T-helper 17 cell (primary cell): ENCODE measurements at places on chromosomes 6 and 20. TPM values are rescaled to one million over a fixed set of nuclear protein-coding genes. Genes with fewer than 3 reads are reported as not detected.

DNA sequence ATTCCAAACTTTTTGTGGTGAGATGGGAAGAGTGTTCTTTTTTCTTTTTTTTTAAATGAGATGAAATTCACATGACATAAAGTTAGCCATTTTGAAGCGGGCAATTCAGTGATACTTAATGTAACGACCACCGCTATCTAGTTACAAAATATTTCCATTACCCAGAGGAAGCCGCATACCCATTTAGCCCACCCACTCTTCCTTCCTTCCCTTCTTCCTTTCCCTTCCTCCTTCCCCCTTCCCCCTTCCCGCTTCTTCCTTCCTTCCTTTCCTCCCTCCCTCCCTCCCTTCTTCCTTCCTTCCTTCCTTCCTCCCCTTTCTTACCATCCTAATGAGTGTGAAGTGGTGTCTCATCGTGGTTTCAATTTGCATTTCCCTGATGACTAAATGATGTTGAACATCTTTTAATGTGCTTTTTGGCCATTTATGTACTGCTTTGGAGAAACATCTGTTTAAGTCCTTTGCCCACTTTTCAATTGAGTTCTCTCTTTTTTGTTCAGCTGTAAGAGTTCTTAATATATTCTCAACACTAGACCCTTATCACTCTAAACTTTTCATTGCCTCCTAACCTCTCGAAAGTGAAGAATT, 371.1 kb downstream of the FARS2 start:
- no peak for DNase-seq

Gene GRM1
- total RNA-seq = not detected

Gene CNR1
- total RNA-seq = 0.07 TPM

DNA sequence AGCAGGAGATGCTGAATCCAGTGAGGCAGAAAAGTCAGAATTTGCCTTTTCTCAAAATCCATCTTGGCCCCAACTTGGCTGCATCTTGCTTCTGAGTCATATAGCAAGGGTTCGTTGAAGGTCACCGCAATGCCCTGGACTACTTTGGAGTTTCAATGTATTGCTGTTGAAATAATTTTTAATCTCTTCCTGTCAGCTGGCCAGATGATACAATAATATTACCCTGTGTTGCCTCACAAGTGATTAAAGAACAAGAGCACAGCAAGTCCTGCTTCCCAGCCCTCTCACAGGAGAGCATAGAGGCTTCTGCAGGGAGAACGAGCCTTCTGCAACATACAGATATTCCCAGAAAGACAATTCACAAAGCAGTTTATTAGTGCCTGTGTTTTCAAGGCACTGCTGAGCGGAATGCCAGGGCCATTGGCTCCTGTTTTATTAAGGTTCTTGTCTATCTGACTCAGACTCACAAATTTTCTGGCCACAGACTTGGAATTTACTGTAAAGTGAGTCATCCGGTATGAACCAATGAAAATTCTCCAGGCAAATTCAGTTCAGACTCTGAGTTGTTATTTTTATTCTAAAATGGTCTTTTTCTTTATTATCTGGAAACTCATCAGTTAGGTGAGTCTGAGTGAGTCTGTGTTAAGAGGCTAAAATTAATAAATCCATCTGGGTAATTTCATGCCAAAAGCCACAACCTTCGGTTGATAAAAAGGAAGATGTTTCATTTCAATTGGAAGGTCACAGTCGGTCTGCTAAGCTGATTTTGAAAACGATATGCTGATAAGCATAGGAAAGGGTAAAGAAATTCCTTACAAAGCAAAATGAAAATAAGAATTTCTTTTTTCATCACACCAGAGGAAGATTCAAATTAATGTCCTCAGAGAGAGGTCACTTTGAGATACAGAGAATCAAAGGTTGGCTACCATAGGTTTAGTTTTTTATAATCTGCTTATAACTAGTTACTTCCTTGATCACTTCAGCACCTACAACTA, 289.4 kb upstream of the STXBP5 start:
- no peak for DNase-seq

- no peak for DNase-seq
Observed at GRCh38 chr6:10416863-10417641, 2.2 kb upstream of the TFAP2A start.

Gene CPXM1
- total RNA-seq = 0.12 TPM

- DNase-seq = no peak
Observed at GRCh38 chr6:106626485-106626884, 2.8 kb downstream of the RTN4IP1 start.

GRCh38 chr6:125231133-125231532, 70.6 kb downstream of the HDDC2 start:
- no peak for DNase-seq

DNA sequence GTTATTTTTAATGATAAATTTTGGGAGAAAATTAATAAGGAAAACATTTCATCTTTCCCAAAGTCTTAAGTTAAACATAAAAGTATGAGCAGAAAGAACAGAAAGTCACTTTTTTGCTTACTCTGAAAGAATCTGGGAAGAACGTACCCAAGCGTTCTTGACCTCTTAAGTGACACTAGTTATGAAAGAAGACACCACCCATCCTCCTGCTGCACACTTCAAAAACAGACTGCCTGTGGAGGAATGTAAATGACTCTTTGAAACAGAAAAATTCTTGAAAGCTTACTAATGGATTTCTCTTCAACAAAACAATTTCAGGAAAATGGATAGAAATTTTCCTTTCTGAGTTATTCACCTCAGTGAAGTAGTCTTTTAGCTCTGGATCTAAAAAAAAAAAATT, 227.7 kb downstream of the MEI4 start:
- DNase-seq = no peak

- DNase-seq = no peak
Observed at GRCh38 chr6:157822245-157823000, 623 bp upstream of the SNX9 start.

Gene RAB22A
- total RNA-seq = 22.4 TPM

Gene ATP6V1G2
- total RNA-seq = 1.4 TPM

- DNase-seq = no peak
Observed at GRCh38 chr6:130262008-130262407, 39.3 kb upstream of the SAMD3 start.

- DNase-seq = peak; percentile 67
Observed at GRCh38 chr20:50930976-50931305, 296 bp downstream of the ADNP start.

DNA sequence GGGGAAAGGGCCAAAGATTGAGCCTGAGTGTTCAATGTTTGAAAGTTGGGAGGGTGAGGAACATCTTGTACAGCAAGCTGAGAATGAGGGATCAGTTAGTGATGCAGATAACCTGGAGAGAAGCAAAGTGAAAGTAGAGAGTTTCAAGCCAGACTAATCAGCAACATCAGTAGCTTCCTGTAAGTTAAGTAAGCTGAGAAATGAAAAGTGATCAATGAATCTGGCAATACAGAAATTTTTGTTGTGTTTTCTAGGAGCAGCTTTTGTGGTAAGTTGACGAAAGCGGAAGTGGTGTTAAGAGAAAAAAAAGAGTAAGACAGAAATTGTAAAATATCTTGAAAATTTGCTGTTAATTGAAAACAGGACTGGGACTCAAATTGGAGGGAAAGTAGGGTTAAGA, 855.5 kb upstream of the MAP3K7 start:
- no peak for DNase-seq

GRCh38 chr20:16761305-16761829, 13.2 kb downstream of the OTOR start:
- DNase-seq = no peak

DNA sequence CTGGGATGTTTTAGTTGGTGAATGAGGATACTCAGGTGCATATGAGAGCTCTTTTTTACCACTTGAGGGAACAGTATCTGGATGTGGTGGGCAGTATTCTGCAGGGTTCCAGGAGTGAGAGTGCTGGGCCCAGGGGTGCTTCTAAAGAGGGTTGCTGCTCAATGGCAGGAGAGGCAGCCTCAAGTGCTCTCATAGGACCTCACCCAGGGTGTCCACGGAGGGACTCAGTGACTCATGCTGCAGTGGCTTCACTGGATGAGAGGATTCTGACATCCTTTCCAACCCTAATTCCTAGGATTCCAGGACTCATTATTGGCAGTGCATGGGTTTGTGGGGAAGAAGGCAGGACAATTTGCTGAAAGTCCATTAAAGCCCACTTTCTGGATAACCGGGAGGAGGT, 176.6 kb upstream of the FERMT1 start:
- no peak for DNase-seq
